Stimulated activated effector memory CD8-positive, alpha-beta T cell treated with anti-CD3 and anti-CD28 coated beads, Interleukin-12 subunit alpha, Interleukin-12 subunit beta, amount 100 ng/mL, for 72 hours (primary cell): ENCODE measurements at places on chromosomes 1 and 21.
A peak's percentile ranks its signal among the peaks of the same experiment; 100 is the strongest.

- DNase-seq, result peak; percentile 22
Measured at GRCh38 chr1:34681480-34682451, 73.1 kb upstream of the GJB5 start.

DNA sequence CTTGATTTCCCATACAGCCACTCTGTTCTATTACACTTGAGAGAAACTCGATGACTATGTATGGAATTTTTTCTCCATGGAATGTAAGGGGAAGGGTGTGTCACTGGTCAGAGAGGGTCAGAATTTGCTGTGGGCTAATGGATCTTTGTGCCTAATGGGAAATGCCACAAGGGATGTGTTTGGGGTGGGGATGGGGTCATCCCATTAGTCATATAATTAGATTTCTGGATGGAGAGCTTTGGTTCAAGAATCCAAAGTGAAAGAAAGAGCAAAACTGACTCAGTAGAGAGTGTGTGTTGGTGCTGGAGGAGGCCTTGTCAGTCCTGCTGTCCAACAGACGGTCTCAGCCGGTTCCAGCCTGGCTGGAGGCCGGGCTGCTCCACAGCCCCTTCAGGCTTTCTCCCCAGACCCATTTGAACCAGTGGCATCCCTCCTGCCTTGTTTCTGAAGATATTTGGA is 86.4 kb downstream of the LAMC2 start:
- no peak for DNase-seq

- DNase-seq, result no peak
Measured at GRCh38 chr1:158119976-158120653, 60.6 kb upstream of the CD1D start.

DNA sequence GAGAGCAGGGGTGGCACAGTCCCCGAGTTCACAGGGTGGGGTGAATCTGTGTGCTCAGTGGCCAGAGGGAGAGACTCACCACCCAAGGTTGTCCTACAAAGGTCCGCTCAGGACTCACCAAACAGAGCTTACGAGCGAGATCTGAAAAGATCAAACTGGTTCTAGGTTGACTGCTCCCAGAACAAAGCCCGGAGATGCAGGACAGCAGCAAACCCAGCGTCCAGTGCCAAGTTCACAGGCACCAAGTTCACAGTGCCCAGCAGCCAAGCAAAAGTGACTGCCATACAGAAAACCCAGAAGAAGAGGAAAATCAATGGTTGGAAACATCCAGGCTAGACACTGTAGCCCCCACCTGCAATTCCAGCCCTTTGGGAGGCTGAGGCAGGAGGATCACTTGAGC is 35.7 kb downstream of the AGPAT3 start:
- DNase-seq, result no peak

DNA sequence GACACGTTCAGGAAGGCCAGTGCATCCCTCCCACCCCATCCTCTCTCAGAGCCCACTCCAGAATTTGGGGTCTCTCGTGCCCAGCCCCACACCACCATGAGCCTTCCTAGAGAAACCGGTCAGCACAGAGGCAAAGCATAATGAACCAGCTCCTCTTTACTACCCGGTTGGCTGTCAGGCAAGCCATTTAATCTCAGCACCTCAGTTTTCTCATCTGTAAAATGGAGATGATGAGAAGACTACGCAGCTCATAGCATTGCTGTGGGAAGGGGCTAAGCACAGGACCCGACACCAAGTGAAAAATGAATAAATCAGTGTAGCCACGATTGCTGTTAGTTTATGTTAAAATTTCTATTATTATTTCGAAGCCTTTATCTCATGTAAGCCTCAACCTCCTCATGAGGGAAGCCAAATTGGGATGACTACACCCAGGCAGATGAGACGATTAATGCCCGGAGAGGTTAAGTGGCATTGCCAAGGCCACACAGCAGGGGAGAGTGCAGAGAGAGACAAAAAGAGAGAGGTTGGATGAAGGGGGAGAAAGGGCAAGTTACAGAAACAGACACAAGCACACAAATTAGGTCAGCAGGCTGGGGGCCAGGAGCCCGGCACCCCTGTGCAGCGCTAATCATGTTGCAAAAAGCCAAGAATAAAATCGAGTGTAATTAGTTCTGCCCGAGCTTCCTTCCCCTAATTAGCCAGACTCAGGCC is 25.7 kb downstream of the SDC3 start:
- no peak for DNase-seq

GRCh38 chr1:246831543-246831942 is 100.2 kb downstream of the AHCTF1 start:
- no peak for DNase-seq

- no peak for DNase-seq
Measured at GRCh38 chr1:16882986-16883385, 12.8 kb upstream of the RNU1-2 start.

GRCh38 chr1:50156241-50157010 is 47.7 kb downstream of the ELAVL4 start:
- DNase-seq, result no peak

DNA sequence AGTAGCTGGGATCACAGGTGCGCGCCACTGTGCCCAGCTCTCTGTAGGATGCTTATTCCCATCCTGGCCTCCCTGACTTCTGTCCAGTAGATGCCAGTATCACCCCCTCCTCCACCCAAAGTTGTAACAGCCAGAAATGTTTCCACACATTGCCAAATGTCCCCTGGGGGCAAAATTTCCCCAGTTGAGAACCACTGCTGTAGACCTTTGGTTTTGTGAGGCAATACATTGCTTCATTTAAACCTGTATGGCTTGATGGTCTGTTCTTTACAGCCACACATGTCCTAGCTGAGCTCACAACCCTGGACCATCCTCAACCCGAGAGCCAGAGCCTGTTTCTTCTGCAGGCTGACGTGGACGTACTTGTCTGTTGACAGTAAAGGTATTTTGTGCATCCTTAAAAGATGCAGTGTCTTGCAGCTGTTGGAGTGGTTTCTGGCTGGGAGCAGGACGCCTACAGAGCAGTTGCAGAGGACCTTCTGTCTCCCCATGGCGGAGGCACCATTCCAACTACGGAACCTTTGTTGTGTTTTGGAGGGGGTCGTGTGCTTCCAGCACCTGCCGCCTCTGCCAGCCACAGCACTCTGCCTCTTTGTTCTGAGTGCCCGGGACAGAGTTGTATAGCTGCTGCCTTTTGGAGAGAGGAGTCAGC is 26.6 kb downstream of the DOP1B start:
- no peak for DNase-seq

- no peak for DNase-seq
Measured at GRCh38 chr1:213231795-213232231, 180.8 kb downstream of the RPS6KC1 start.

- no peak for DNase-seq
Measured at GRCh38 chr1:200410566-200410878, 686 bp upstream of the ZNF281 start.

DNA sequence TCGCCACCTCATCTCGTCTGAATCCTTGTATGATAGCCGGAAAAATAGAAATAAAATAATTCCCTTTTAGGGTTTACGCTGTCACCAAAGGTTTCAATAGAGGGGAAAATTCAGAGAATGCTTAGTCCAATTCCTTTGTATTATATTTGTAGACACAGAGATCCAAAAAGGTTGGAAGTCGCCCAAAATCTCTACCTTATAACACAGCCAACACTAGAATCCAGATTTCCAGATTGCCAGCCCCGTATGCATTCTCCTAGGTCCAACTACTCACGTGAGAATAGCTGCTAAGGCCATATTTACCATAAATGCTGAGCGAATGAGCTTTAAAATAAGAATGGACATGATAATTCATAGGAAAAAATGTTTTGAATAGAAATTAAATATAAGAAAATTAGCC is 124.5 kb downstream of the KCNK1 start:
- DNase-seq, result no peak

- no peak for DNase-seq
Measured at GRCh38 chr21:28342212-28342810, 650.4 kb downstream of the LTN1 start.

DNA sequence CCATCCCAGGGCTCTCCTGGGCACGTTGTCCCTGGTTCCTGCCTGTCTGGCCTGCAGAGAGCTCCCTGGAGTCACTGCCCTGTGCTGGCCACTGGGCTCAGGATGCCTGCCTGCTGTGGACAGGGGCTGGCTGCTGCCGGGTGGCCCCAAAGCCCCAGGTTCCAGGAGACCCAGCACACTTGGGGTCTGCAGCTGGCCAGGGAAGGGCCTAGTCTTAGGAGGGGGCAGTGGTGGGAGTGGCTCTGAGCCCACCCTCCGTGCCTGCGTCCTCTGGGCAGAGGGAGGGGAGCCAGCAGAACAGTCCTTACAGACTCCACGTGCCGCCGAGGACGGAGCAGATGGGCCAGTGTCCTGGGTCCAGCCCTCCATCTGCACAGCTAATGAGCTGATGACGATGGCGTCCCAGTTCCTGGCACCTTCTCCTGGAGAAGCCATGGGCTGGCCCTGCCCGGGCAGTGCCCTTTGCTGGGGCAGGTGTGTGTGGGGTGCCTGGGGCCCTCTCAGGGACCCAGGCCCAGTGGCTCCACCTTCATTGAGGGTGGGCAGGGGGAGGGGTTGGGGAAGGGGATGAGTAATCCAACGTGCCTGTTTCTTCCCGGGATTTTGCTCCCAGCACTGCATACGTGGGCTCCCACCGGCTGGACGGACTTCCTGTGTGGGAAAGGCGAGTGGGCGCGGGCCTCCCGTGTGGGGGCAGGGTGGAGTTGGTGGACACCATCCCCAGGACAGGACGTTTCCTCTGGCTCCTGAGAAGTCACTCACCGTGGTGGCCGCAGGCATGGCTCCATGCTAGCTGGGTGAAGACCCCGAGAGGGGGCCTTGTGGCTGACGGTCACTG is 6.8 kb upstream of the PLCH2 start:
- no peak for DNase-seq

DNA sequence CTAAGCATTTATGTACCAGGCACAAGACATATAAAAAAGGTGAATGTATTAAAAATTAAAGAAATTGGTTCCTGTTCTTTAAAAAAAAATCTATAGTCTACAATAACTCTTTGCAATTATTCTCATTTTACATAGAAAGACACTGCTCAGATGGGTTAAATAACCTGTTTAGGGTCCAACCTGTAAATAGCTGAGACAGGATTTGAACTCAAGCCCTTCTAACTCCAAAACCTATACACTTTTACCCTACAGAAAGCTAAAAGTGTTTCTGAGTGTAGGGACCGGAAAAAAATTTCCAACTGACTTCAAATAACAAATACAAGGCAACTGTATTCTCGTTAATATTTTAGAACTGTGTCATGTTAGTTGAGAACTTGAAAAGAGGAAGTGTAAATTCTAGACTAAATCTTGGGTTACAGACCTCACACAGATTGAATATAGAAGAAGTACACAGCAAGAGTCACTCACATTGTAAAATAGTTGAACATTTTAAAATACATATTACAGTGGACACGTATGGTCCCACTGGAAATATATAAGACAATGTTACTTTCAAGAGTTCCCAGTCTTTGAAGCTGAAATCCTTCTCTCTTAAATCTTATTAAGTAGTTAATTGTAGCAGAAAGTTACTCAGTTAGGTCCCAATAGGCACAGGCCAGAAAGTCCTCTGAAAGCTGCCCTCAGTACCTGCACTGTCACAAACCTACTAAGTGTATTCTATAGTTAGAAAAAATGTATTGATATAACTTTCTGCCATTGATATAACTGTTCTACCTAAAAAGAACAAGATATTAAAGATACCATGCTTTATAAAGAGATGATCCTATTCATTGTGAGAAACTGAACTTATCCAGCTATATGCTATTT is 7.3 kb downstream of the EDEM3 start:
- DNase-seq, result no peak

- no peak for DNase-seq
Measured at GRCh38 chr21:22791986-22792560, 1793.9 kb downstream of the NCAM2 start.

GRCh38 chr1:211468595-211468994 is 23.4 kb downstream of the RD3 start:
- DNase-seq, result no peak

- DNase-seq, result no peak
Measured at GRCh38 chr1:200968469-200969410, 54.8 kb downstream of the KIF21B start.

- DNase-seq, result no peak
Measured at GRCh38 chr1:85584264-85584781, 3.8 kb downstream of the CCN1 start.

- no peak for DNase-seq
Measured at GRCh38 chr1:80023358-80023757, 1016.8 kb upstream of the ADGRL4 start.

DNA sequence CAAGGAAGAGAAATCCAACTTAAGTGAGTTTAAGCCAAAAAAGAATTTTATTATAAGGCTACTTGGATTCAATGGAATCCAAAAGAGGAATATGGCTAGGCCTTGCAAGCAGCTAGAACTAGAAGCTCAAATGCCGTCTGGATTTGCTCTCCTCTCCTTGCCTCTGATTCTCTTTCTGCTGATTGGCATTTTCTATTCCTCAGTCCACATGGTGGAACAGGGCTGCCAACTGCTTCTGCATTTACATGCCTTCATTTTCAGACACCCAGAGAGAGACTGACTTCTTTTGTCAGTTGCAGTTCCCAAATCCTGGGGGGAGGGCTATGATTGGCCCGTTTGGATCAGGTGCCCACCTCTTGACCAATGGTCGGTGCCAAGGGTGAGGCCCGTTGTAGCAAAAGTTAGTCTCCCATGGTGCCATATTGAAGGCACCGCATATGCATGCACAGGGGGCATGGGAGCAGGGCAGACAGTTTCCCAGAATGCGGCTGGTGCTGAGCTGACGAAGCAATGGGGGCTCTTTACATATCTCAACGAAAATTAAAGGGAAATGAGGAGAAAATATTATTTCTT is 18.3 kb downstream of the ZBTB18 start:
- DNase-seq, result no peak

DNA sequence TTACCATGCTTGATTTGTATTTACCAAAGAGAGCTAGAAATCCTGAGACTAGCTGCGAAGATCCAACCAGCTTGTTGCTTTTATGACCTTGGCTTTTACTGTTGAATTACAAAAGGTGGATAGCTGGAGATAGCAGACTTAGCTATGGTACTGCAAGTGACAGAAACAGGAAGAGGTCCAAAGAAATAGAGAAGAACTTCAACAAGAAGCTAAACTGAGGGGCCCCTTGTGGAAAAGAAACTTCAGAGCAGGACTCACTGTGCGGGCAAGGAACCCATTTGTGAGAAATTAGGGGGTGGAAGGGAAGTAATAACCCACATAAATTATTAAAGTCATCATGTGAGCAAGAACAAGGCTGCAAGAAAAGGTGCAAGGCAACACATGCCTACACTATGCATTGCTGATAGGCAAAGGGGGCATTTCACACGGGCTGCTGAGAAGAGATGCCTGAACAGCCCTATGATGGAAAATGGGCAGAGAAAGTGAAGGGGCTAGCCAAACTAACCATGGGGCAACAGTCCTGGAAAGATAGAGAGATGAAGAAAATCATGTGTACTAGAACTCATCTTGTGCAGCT is 116.6 kb upstream of the PRDX6 start:
- DNase-seq, result no peak
